ENCODE measurements at places on chromosomes 12 and 14. TPM values are rescaled to one million over a fixed set of nuclear protein-coding genes. Genes with fewer than 3 reads are reported as not detected.
A peak's percentile ranks its signal among the peaks of the same experiment; 100 is the strongest.

Gene ART4
- total RNA-seq, result not detected

Gene NGB
- total RNA-seq, result 0.33 TPM

Gene CLECL1
- total RNA-seq, result not detected

Gene CLEC9A
- total RNA-seq, result not detected

GRCh38 chr14:77306416-77306815 is 14.3 kb downstream of the POMT2 start:
- DNase-seq, result no peak

DNA sequence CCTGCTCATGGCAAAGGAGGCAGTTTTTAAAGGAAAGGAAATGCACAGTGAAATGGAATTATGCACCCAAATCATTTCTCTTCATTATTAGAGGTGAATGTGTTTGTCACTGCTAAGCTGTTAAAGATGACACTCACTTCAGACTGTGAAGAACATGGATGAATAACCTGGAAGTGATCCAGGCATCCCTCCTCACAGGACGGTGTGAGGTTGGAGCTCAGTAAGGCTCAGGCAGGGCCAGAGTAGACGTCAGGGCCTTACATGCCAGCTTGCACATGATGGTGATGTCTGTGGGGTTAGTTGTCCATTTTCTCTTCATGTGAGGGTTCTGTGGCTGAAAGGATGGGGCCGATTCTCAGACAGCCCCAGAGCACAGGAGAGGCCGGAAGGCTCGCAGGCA is 273.1 kb downstream of the PCNX1 start:
- DNase-seq, result no peak

GRCh38 chr14:96803958-96804357 is 6.8 kb downstream of the VRK1 start:
- DNase-seq, result no peak

DNA sequence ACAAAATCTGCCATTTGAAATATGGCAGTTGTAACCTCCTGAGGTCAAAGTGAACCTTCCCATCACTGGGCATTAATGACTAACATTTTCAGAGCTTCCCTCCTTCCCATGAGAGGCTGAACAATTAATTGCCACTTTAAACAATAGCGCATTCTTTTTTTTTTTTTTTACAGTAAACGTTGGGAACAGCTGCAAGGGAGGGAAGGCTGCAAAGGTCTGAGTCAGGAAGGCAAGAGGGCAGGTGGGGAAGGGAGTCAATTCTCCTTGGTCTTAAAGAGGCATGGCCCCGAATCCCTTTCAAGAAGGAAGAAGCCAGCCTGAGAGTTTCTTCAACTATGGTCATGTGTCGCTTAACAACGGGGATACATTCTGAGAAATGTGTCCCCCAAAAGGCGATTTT is 41.0 kb upstream of the PLEKHG3 start:
- no peak for DNase-seq

DNA sequence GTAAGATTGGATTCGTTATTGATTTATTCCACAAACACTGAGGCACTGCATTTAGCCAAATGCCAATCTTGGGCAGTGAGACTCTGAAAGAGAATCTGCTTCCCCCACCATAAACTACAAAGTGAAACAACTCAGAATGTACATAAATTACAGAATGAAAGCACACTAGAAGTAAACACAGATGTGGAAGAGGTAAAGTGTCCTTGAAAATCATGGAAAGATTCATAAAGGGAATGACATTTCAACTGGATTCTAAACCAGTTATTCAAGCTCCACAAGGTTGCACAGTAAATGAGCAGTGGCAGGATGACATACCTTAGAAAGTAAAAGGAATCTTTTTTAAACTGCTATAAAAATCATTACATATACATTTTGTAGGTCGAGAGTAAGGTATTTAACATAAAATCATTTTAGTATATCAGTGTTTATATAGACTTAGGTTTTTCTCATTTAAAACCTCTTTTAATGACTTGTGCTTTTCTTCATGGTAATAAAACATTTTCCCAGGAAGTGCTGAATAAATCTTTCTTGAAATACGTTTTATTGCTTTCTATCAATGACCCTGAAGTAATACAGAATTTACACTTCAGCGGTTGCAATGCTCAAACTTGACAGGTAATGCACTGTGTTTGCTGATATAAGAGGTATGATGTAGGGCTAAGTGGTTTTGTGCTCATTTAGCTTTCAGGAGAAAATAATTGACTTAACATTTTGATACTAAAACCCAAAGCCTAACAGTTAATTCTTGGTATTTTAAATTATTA is 270.6 kb downstream of the NAV3 start:
- no peak for DNase-seq

DNA sequence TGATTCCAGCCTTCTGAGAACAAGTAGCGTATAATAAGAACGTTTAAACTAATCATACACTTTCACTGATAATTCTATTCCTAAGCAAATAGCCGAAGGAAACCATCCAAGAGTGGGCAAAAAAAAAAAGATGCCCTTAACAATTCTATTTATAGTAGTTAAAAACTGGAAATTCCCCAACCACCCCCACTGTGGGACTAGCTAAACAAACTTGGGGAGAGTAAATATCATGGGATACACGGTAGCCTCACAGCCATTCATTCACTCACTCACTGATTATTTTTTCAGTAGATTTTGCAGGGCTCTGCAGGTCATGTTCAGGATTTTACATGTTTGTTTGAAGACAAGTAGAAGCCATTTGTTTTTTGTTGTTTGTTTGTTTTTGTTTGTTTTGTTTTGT is 197.0 kb downstream of the ETV6 start:
- no peak for DNase-seq

DNA sequence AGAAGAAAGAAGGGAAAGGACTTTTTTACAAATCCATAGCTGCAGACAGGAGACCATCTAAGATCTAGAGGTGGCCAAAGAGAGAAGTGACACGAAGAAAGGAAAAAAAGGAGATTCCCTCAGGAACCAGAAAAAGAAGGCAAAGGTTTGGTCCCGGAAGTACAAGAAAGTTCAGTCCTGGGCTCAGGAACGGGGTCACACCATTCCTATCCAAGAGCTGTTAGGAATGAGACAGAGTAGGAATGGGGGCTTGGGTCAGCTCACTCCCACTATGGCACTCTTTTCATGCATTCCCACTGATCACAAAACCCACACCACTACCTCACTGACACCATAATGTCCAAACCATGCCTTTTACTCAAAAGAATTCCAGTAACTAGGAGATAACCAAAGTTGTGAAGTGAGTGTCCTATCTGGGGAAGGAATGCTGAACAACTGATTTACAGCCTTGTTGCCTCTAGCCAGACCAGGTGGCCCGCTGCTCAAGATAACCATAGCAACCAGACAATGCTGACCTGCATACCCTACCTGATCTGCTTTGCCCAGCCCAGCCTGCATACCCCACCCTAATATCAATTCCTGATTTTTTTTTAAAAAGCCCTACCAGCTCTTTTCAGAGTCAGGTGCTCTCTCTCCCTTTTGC is 8.4 kb downstream of the PPP2R3C start:
- peak; percentile 19 for DNase-seq

DNA sequence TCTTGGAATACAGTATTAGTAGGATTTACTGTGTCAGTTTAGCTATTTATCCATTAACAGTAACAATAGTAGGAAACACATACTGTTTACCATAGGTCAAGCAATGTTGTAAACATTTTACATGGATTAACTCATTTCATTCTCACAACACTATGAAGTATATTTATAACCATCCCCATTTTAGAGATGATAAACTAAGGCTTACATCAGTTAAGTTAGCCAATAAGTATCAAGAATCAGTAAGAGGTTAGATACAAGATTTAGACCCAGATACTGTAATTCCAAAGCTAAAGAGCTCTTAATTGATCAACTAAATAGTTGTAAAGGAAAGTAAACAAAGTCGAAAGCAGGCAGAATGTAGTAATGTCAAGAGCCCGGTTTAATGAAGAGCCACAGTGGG is 1.1 kb downstream of the SYNJ2BP start:
- DNase-seq, result no peak

GRCh38 chr14:104750056-104750752 is 2.7 kb upstream of the SIVA1 start:
- no peak for DNase-seq
